ENCODE measurements at places on chromosomes 12 and 14.

DNA sequence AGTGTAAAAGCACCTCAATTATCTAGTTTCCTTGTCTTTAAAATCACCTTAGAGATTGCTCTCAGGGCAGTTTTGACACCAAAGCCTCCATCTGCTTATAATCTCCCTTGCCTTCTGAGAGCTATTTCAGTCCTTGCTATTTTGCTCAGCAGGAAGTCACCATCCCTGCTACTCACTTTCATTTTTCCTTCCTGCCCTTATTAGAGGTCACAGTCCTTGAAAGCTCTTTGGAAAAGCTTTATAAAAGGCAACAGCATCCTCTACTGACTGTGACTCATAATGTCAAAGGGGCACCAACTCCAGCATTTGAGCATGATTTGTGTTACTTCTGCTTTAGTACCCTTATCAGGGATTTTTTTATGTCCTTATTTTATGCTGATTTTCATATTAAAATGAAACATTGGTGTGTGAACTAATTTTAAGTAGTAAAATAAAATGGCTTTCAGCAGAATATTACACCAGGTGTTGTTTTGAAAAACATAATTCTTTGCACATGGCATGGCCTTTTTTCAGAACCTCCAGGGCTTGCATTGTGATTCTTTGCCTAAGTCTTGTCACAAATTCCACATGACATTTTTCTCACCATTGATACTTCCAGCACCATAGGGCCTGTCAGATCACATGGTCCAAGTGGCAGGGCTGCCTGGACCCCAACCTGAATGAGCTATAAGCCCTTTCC is 213.0 kb downstream of the ADAMTS20 start:
- H3K27me3 ChIP-seq, result no peaks in the 10 kb centered on the region
- no peak overlapping the region for H3K4me3 ChIP-seq
- peaks cover 12% of the 10 kb centered on the region for H3K4me1 ChIP-seq
- no peak overlapping the region for H3K27ac ChIP-seq
- no peak for DNase-seq
- H3K36me3 ChIP-seq, result no peaks in the 10 kb centered on the region

GRCh38 chr12:102227954-102228353 is 30.3 kb upstream of the PMCH start:
- no peaks in the 10 kb centered on the region for H3K36me3 ChIP-seq
- no peaks in the 10 kb centered on the region for H3K4me1 ChIP-seq
- no peaks in the 10 kb centered on the region for H3K27me3 ChIP-seq
- H3K4me3 ChIP-seq, result no peak overlapping the region
- DNase-seq, result no peak

- DNase-seq, result no peak
- no peak overlapping the region for H3K27ac ChIP-seq
- H3K36me3 ChIP-seq, result no peaks in the 10 kb centered on the region
- peaks cover 15% of the 10 kb centered on the region for H3K4me1 ChIP-seq
- H3K27me3 ChIP-seq, result no peaks in the 10 kb centered on the region
- H3K4me3 ChIP-seq, result no peak overlapping the region
Observed at GRCh38 chr12:107057071-107057834, 36.1 kb downstream of the CRY1 start.

DNA sequence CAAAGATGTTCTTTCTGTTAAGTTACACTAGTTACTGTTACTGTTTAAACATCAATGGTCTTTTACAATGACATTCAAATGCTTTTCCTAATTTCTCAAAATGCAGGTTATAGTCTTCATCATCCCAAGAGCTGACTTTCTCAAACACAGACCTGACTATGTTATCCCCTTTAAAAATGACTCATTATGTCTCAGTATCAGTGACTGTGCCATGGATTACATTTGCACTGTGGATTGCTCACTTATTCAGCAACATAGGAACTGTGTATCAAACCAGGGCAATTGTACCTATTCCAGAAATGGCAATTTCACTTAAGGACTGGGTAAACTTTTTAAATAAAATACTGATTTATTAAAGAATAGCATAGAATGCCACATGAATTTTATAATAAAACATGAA is 630.2 kb upstream of the NOVA1 start:
- no peak overlapping the region for H3K27ac ChIP-seq
- H3K36me3 ChIP-seq, result no peaks in the 10 kb centered on the region
- no peaks in the 10 kb centered on the region for H3K4me1 ChIP-seq
- DNase-seq, result no peak
- no peak overlapping the region for H3K4me3 ChIP-seq

DNA sequence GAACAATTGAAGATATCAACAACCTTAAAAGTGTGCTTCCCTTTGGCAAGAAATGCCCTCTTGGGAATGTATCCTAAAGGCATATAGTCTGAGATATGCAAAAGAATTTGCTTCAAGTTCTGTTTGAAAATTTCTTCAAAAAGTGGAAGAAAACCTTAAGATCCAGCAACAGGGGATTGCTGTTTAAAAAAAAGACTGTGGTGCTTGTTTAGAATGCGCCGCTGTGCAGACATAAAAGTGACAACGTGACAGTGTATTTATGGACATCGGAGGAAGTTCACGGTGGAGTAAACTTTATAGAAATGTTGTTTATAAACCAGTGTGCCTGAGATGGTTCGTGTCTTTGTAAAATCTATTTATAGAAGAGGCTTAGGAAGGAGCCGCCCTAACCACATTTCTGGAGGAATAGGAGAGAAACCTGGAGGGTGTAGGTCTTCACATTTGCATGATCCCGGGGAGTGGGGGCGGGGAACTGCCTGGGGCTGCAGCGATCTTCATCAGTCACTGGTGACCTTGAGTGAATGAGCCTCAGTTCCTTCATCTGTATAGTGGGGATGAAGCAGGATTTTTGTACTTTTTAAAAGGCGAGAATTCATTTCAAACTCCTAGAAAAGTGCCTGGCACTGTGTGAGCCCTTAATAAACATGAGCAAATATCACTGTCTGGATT is 27.5 kb downstream of the ADGRD1 start:
- H3K4me3 ChIP-seq, result no peak overlapping the region
- no peak overlapping the region for H3K27ac ChIP-seq
- no peak for DNase-seq
- H3K4me1 ChIP-seq, result no peaks in the 10 kb centered on the region
- no peaks in the 10 kb centered on the region for H3K27me3 ChIP-seq

DNA sequence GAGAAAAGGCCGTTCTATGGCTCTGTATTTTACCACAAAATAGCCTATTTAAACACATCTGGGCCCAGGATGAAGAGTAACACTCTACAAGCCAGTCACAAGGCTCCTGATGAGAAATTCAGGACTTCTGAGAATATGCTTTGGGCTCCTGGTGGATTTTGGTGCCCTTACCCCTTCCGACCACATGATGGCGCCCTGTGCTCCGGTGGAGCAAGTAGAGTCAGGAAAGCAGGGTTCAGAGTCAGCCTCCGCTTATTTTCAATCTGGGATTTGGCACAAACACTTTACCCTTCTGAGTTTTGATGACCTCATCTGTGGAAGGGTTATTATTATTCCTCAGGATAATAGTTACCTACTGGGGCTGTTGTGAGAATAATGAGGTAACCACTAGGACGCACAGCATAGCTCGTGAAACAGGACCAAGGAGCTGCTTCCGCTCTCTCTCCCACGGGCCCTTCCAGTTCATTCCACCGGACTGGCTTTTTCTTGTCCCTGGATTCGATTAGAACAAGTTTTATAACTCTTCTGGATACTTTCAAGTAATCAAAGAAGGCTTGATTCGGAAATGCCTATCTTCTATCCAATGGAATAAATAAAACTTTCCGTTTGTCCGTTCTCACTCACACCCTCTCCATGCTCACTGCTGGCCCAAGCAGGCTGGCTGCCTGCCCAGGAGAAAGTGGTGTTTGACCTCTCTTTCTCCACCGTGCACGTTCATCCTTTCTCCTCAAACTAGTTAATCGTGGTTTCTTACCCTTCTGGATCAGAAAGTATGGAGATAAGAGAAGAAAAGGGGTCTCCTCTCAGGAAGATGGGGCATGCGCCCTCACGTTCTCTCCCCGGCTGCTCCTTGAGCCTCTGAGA is 104.6 kb downstream of the GALC start:
- no peak overlapping the region for H3K27ac ChIP-seq
- peak; percentile 14 for DNase-seq
- no peaks in the 10 kb centered on the region for H3K36me3 ChIP-seq
- no peak overlapping the region for H3K4me3 ChIP-seq

- no peaks in the 10 kb centered on the region for H3K27me3 ChIP-seq
- DNase-seq, result no peak
- H3K4me1 ChIP-seq, result no peaks in the 10 kb centered on the region
- no peaks in the 10 kb centered on the region for H3K36me3 ChIP-seq
- H3K4me3 ChIP-seq, result peak overlapping the region; percentile 24
- H3K27ac ChIP-seq, result no peak overlapping the region
Observed at GRCh38 chr12:80400571-80400991, 43.5 kb upstream of the PTPRQ start.

- H3K36me3 ChIP-seq, result no peaks in the 10 kb centered on the region
- no peak overlapping the region for H3K4me3 ChIP-seq
- no peak for DNase-seq
- no peaks in the 10 kb centered on the region for H3K27me3 ChIP-seq
- H3K27ac ChIP-seq, result no peak overlapping the region
Observed at GRCh38 chr12:113939867-113940266, 26.3 kb downstream of the RBM19 start.

- no peak overlapping the region for H3K27ac ChIP-seq
- DNase-seq, result no peak
- no peak overlapping the region for H3K4me3 ChIP-seq
- no peaks in the 10 kb centered on the region for H3K4me1 ChIP-seq
- H3K27me3 ChIP-seq, result no peaks in the 10 kb centered on the region
Observed at GRCh38 chr12:27462851-27463250, 16.3 kb downstream of the SMCO2 start.

DNA sequence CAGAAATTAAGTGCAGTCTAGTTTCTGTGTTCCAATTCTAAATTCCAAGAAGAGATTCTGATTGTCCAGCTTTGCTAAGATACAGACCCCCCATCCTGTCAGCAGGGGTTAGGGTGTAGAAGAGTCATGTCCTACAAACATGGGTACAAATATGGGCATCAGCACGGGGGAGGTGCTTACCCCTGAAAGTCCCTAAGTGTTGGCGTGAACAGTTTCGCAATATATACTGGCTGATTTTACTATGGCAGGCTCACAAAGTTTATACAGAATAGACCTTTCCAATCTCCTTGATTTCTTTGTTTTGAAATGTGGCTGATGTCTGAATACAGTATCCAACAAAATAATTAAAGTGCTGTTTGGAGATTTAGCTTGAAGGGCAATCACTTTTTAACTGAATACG is 71.6 kb upstream of the PPM1H start:
- H3K27me3 ChIP-seq, result no peaks in the 10 kb centered on the region
- no peaks in the 10 kb centered on the region for H3K36me3 ChIP-seq
- DNase-seq, result no peak
- H3K27ac ChIP-seq, result no peak overlapping the region
- no peak overlapping the region for H3K4me3 ChIP-seq
- no peaks in the 10 kb centered on the region for H3K4me1 ChIP-seq

- H3K4me3 ChIP-seq, result no peak overlapping the region
- H3K36me3 ChIP-seq, result no peaks in the 10 kb centered on the region
- H3K4me1 ChIP-seq, result no peaks in the 10 kb centered on the region
- no peak for DNase-seq
Observed at GRCh38 chr12:85630851-85631250, 205.4 kb downstream of the RASSF9 start.

DNA sequence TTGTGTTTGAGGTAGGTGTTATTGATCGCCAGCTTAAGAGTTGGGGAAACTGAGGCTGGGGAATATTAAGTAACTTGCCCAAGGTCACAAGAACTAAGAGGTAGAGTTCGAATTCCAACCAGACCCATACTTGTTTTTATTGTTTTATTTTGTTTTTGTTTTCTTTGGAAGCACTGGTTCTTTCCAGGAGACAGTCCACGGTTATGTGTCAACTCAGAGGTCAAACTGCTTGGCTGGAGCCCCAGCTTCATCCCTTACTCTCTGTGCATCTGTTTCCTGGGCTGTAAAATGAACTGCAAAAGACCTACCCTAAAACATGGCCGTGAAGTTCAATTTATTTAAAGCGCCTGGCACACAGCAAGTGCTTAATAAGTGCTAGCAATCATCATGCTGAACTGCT is 74.4 kb upstream of the MAP1LC3B2 start:
- H3K4me3 ChIP-seq, result no peak overlapping the region
- H3K36me3 ChIP-seq, result no peaks in the 10 kb centered on the region
- no peak for DNase-seq
- H3K27ac ChIP-seq, result no peak overlapping the region
- H3K27me3 ChIP-seq, result no peaks in the 10 kb centered on the region

Data from gastrocnemius medialis (tissue), 4 donors.